ENCODE measurements at places on chromosomes 12 and 14.

- DNase-seq, result no peak
Measured at GRCh38 chr14:28746247-28746646, 20.3 kb upstream of the FOXG1 start.

- no peak for DNase-seq
Measured at GRCh38 chr12:20822925-20823324, 12.4 kb downstream of the SLCO1B3 start.

DNA sequence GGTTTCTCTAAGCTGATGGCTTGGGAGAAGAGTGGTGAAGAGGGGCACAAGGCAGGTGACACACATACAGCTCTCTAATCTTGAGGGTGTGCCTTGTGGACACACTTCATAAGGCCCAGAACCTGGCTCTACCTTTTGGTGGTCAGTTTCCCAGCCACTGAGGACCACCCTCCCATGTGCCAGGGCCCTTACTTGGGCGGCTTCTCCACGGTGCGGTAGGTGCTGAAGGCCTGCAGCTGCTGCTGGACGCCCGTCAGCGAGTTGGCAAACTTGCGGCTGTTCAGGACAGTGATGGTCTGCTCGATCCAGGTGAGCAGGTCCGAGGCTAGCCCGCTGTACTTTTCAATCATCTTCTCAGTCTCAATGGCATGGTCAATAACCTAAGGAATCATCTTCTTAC is 80.2 kb downstream of the SPTB start:
- DNase-seq, result no peak

DNA sequence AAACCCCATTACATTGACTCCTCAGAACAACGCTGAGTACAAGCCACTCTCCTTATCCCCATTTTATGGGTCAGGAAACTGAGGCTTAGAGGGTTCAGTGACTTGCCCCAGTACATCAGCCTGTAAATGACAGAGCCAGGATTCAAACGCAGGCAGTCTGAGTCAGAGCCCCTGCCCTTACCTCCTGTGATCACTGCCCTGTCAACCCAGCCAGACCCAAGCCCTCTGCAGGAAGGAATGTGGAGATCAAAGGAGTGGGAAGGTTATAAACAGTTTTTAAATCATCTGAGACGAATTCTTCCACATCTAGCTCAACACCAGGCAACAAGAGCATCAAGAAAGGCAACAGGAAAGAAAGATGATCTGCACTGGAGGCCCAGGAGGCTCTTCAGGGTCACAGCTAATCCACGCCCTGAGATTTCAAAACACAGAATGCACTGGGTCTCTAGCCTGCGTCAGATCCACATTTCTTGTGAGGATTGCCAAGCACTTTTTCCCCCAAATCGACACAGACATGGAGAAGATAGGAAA is 38.5 kb downstream of the SPTB start:
- no peak for DNase-seq

GRCh38 chr12:50006280-50006679 is 19.0 kb downstream of the RACGAP1 start:
- DNase-seq, result no peak

Data from suprapubic skin (tissue), 4 donors.